ENCODE measurements at places on chromosomes 12 and 14. TPM values are rescaled to one million over a fixed set of nuclear protein-coding genes. Genes with fewer than 3 reads are reported as not detected.

- no peak overlapping the region for H3K27ac ChIP-seq
- H3K27me3 ChIP-seq, result no peaks in the 10 kb centered on the region
- H3K4me1 ChIP-seq, result no peaks in the 10 kb centered on the region
- no peak overlapping the region for H3K4me3 ChIP-seq
- no peaks in the 10 kb centered on the region for H3K36me3 ChIP-seq
These were observed 10.6 kb downstream of the TCL1A start for GRCh38 chr14:95703341-95703740.

GRCh38 chr12:124653169-124653931 is 85.9 kb upstream of the NCOR2 start:
- DNase-seq, result no peak
- H3K36me3 ChIP-seq, result no peaks in the 10 kb centered on the region
- no peaks in the 10 kb centered on the region for H3K27me3 ChIP-seq
- no peaks in the 10 kb centered on the region for H3K4me1 ChIP-seq
- no peak overlapping the region for H3K27ac ChIP-seq
- no peak overlapping the region for H3K4me3 ChIP-seq

Gene PPP4R4
- 0.21 TPM for total RNA-seq

Gene MTRFR
- 21.0 TPM for total RNA-seq

Gene FAM186B
- total RNA-seq, result 1.4 TPM

All from Caco-2 (cell line).